Ascending aorta (tissue), 2 donors: ENCODE measurements at places on chromosomes 1 and 21.

DNA sequence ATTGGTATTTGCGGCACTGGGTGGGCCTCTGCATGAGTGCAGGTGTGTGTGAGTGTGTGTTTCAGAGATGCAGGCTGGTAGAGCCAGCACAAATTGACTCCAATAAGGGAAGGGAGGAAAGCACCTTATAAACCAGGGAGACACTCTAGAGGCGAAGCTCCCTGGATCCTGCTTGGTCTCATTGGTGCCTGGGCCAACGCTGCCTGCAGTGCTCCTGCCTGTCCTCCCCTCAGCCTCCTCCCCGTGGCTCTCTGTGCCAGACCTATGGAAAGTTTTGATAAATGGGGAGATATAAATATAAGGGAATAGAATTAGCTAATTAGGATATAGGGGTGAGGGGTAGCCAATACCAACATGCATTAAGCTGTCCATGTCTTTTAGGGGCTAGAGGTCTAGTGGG lies 2.6 kb downstream of the BSND start:
- H3K27me3 ChIP-seq: no peaks in the 10 kb centered on the region
- H3K36me3 ChIP-seq: no peaks in the 10 kb centered on the region
- DNase-seq: no peak
- no peak overlapping the region for H3K4me3 ChIP-seq

DNA sequence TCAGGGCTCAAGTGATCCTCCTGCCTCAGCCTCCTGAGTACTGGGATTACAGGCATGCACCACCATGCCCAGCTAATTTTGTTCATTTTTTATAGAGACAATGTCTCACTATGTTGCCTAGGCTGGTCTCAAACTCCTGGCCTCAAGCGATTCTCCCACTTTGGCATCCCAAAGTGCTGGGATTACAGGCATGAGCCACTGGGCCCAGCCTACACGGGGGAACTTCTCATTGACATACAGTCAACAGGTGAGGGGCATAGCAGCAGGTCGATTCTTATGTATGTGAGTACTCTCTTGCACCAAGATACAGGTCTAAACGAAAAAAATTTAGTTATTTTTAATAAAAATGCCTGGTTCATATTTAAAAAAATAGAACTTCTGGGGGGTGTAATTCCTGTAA lies 39.5 kb upstream of the HHAT start:
- H3K4me3 ChIP-seq: no peak overlapping the region
- H3K4me1 ChIP-seq: peaks cover 8% of the 10 kb centered on the region
- no peaks in the 10 kb centered on the region for H3K36me3 ChIP-seq
- H3K27me3 ChIP-seq: no peaks in the 10 kb centered on the region

- H3K36me3 ChIP-seq: no peaks in the 10 kb centered on the region
- no peak overlapping the region for H3K27ac ChIP-seq
- no peak for DNase-seq
- H3K27me3 ChIP-seq: no peaks in the 10 kb centered on the region
- no peaks in the 10 kb centered on the region for H3K4me1 ChIP-seq
- no peak overlapping the region for H3K4me3 ChIP-seq
Observed at GRCh38 chr1:225389843-225390242, 38.0 kb downstream of the LBR start.

- no peak for DNase-seq
- H3K4me1 ChIP-seq: peaks cover 3% of the 10 kb centered on the region
- no peaks in the 10 kb centered on the region for H3K36me3 ChIP-seq
- H3K27me3 ChIP-seq: no peaks in the 10 kb centered on the region
Observed at GRCh38 chr1:165543532-165544438, at the start of gene LRRC52. LRRC52 (plus strand) TSS chr1:165544000; CDS start chr1:165544297, 297 bp downstream.

- no peaks in the 10 kb centered on the region for H3K27me3 ChIP-seq
- H3K4me3 ChIP-seq: no peak overlapping the region
- no peaks in the 10 kb centered on the region for H3K36me3 ChIP-seq
- H3K4me1 ChIP-seq: no peaks in the 10 kb centered on the region
- DNase-seq: no peak
- H3K27ac ChIP-seq: no peak overlapping the region
Observed at GRCh38 chr1:93427656-93428055, 20.3 kb upstream of the FNBP1L start.

GRCh38 chr1:11432526-11432925 lies 46.4 kb upstream of the DISP3 start:
- H3K4me3 ChIP-seq: no peak overlapping the region
- no peaks in the 10 kb centered on the region for H3K27me3 ChIP-seq
- no peak for DNase-seq
- H3K4me1 ChIP-seq: no peaks in the 10 kb centered on the region
- H3K36me3 ChIP-seq: no peaks in the 10 kb centered on the region

DNA sequence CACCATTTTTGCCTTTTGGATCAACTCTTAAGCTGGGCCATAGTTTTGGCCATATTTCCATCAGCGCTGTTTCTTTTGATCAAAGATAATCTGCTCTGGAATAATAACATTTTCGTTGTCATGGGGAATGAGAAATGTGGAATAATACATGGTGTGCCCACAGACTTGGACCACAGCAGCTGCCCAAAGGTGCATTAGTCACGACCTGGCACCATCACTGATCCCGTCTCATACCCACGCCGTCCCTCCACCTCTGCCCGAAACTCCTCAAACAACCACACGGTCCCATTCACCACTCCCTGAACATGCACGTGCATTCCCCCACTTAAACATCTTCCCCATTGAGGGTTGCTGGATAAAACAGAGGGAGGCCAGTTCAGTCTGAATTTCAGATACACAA lies 76.9 kb downstream of the SLC66A1 start:
- H3K4me3 ChIP-seq: no peak overlapping the region
- DNase-seq: no peak
- peak overlapping the region; percentile 77 for H3K27ac ChIP-seq
- no peaks in the 10 kb centered on the region for H3K27me3 ChIP-seq
- H3K4me1 ChIP-seq: peaks cover 32% of the 10 kb centered on the region

DNA sequence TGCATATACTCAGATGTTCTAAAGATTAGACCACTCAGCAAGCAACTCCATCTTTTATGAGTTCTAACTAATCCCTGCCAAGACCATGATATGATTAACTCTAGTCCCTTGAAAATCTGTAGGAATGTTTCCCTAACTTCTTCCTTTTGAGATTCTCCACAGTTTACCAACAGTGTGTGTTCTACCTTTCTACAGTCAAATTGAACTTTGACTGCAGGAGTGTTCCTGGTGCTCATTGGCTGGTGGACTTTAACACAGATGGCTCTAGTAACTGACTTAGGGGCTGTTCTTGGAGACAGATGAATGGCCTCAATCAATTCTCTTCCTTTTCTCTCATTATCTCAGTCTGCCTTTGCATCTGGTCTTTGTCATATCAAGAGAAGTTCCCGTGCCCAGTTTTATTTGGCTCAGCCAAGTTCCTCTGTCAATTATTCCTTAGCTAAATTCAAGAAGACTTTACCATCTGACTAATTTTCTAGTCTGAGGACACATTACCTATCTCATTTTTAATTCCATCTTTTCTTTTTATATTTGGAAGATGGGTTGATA lies 643.9 kb upstream of the CAMK1G start:
- no peak for DNase-seq
- no peak overlapping the region for H3K4me3 ChIP-seq
- H3K4me1 ChIP-seq: no peaks in the 10 kb centered on the region
- H3K27me3 ChIP-seq: no peaks in the 10 kb centered on the region
- H3K36me3 ChIP-seq: no peaks in the 10 kb centered on the region
- no peak overlapping the region for H3K27ac ChIP-seq

DNA sequence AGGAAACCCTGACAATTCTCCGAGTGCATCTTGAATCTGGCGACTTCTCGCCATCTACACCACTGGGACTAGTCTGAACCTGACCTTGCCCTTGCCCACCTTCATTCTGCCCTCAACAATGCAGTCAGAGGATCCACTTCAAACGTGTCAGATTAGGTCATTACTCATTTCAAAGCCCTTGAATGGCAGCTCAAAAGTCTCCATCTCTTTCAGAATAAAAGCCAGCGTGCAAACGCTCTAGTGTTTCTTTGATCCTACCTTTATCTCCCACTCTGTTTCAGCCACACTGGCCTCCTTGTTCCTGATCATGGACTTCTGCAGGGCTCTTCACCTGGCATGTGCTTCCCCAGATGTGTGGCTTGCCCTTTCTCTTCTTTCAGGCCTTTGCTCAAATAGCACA lies 31.3 kb downstream of the SLC30A1 start:
- no peaks in the 10 kb centered on the region for H3K36me3 ChIP-seq
- H3K27ac ChIP-seq: no peak overlapping the region
- no peak for DNase-seq
- no peaks in the 10 kb centered on the region for H3K27me3 ChIP-seq
- no peaks in the 10 kb centered on the region for H3K4me1 ChIP-seq
- no peak overlapping the region for H3K4me3 ChIP-seq

GRCh38 chr21:26041431-26042180 lies 129.0 kb downstream of the APP start:
- H3K27me3 ChIP-seq: no peaks in the 10 kb centered on the region
- H3K36me3 ChIP-seq: no peaks in the 10 kb centered on the region
- H3K27ac ChIP-seq: no peak overlapping the region
- H3K4me1 ChIP-seq: no peaks in the 10 kb centered on the region
- no peak for DNase-seq
- H3K4me3 ChIP-seq: no peak overlapping the region

GRCh38 chr1:208115924-208116640 lies 128.1 kb downstream of the PLXNA2 start:
- H3K4me3 ChIP-seq: no peak overlapping the region
- no peak for DNase-seq
- H3K27ac ChIP-seq: no peak overlapping the region
- no peaks in the 10 kb centered on the region for H3K36me3 ChIP-seq
- H3K27me3 ChIP-seq: no peaks in the 10 kb centered on the region

DNA sequence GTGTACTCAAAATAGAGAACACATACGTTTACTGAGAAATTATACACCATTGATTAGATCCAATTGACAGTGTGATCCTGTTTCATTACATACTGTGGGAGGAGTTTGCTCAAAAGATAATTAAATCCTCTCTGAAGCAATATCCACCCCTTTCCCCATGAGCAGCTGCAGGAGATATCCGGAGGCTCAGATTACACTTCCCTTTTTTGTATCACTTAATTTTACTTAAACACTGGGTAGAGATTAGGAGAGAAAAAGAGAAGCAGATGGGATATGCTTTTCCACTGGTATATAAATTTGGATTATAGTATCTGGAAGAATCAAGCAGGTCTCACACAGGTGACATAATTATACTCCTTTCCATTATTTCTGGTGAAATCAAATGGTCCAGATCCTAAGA lies 333.3 kb upstream of the ZRANB2 start:
- no peak overlapping the region for H3K4me3 ChIP-seq
- H3K27me3 ChIP-seq: no peaks in the 10 kb centered on the region
- H3K27ac ChIP-seq: no peak overlapping the region
- H3K36me3 ChIP-seq: no peaks in the 10 kb centered on the region
- DNase-seq: no peak
- no peaks in the 10 kb centered on the region for H3K4me1 ChIP-seq

GRCh38 chr1:55823541-55824250 lies 608.5 kb upstream of the USP24 start:
- no peak for DNase-seq
- no peaks in the 10 kb centered on the region for H3K27me3 ChIP-seq
- H3K4me3 ChIP-seq: no peak overlapping the region
- no peaks in the 10 kb centered on the region for H3K36me3 ChIP-seq
- no peaks in the 10 kb centered on the region for H3K4me1 ChIP-seq

GRCh38 chr1:30490554-30491053 lies 232.8 kb downstream of the MATN1 start:
- H3K36me3 ChIP-seq: no peaks in the 10 kb centered on the region
- no peak for DNase-seq
- no peak overlapping the region for H3K4me3 ChIP-seq
- no peaks in the 10 kb centered on the region for H3K4me1 ChIP-seq
- no peaks in the 10 kb centered on the region for H3K27me3 ChIP-seq
- H3K27ac ChIP-seq: no peak overlapping the region

DNA sequence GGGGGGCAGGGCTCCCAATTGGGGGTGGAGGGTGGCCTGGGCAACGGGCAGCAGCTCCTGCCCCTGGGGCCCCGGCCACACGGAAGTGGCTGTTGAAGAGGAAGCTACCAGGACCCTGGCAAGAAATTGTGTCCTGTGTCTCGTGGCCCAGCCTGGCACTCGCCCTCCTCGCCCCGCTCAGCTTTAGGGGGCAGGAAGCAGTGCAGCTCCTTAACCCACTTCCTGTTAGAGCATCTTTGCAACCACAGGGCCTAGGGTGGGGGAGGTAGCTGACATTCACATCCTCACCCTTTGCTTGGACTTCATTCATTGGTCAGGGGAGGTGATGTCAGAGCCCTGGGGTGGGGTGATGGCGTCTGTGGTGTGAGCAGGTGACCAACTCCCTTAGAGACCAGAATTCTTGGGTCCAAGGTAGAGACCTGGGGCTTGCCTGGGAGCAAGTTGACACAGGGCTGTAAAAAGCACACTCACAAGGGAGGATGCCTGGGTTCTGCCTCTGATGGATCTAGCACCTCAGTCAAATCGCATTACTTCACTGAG lies at the start of gene ARHGAP30:
Gene ARHGAP30, minus strand, starts transcription at position 161 of the 540 bp plus-strand sequence. CDS start 267 bp downstream, outside the sequence.
- H3K36me3 ChIP-seq: no peaks in the 10 kb centered on the region
- H3K27ac ChIP-seq: peak within 1 kb of the TSS; percentile 11
- no peaks in the 10 kb centered on the region for H3K4me1 ChIP-seq
- H3K4me3 ChIP-seq: peak within 1 kb of the TSS; percentile 50
- no peaks in the 10 kb centered on the region for H3K27me3 ChIP-seq

- H3K4me1 ChIP-seq: no peaks in the 10 kb centered on the region
- no peaks in the 10 kb centered on the region for H3K36me3 ChIP-seq
- no peak overlapping the region for H3K27ac ChIP-seq
- no peak for DNase-seq
- no peak overlapping the region for H3K4me3 ChIP-seq
Observed at GRCh38 chr1:219085082-219085481, 88.6 kb upstream of the LYPLAL1 start.
